ENCODE measurements at places on chromosomes 2 and 18.
A peak's percentile ranks its signal among the peaks of the same experiment; 100 is the strongest.

GRCh38 chr2:239240414-239240881, 160.4 kb downstream of the HDAC4 start:
- no peak for DNase-seq

GRCh38 chr2:120761911-120762310, 26.2 kb downstream of the GLI2 start:
- no peak for DNase-seq

GRCh38 chr2:127259355-127259754, 34.6 kb downstream of the ERCC3 start:
- DNase-seq = no peak

GRCh38 chr2:119414894-119415293, 16.8 kb upstream of the TMEM37 start:
- DNase-seq = no peak

DNA sequence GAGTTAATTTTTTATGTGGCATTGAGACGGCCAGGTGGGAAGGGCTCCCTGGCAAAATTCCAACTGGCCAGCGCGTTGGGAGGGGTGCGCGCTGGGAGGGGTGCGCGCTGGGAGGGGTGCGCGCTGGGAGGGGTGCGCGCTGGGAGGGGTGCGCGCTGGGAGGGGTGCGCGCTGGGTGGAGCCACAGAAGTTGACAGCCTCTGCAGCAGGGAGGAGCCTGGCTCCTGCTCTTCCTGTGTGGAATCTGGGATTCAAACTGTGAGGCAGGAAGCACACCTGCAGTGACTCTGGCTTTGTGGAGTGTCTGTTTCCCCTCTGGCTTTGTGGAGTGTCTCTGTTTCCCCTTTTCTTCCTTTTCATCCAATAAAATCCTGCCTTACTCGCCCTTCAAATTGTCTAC, 147.9 kb upstream of the CBLN2 start:
- no peak for DNase-seq

DNA sequence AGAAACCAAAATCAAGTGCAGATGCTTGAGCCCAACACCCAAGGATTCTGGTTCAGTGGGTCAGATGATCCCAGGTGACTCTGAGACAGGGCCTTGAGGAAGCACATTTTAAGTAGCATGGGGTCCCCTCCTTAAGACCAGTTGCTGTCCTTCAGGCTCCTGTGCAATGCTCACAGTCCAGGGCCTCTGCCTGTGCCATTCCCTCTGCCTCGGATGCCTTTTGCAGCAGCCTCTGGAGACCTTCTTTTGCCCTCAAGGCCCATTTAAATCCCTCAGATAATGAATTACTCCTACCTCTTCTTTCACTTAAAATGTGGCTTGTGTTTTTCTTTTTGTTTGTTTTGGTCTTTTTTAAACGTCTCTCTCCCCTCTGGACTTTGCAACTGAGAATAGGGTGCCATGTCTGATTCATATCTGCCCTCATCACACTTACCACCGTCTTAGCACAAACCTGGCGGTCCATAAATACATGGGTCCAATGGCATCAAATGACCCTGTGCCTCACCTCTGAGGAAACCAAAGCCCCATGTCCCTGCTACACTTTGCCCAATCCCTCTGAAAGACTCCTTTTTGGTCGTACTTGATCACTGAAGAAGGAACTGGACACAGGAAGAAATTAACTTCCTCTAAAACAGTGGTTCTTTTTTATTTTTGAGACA, 14.2 kb downstream of the ACTG2 start:
- DNase-seq = no peak

- no peak for DNase-seq
Observed at GRCh38 chr2:39875182-39875913, 96.3 kb upstream of the THUMPD2 start.

GRCh38 chr2:78202986-78203670, 681.0 kb upstream of the LRRTM4 start:
- peak; percentile 19 for DNase-seq

GRCh38 chr2:241770936-241771285, 5.7 kb upstream of the GAL3ST2 start:
- DNase-seq = no peak

DNA sequence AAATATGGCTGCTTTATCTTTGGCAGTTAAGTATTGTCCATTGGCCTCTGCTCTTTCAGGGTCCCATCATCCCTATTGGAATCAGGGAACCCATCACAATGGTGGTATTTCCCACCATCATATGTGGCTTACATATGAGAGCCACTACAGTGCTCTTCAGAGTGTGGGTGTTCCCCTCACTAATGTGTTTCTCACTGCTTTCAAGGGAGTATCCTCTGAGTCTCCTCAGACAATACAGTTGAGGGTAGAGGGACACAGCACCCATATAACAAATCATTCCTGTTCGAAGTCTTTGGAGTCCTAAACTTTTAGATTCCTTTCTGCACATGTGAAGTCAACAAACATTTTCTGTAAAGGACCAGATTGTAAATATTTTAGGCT, 48.8 kb upstream of the DNAJC10 start:
- no peak for DNase-seq

GRCh38 chr2:45000921-45001868, 8.1 kb downstream of the SIX2 start:
- DNase-seq = no peak

- DNase-seq = no peak
Observed at GRCh38 chr18:57077786-57078552, 68.9 kb upstream of the BOD1L2 start.

GRCh38 chr2:96926791-96927190, 56.9 kb upstream of the SEMA4C start:
- no peak for DNase-seq

DNA sequence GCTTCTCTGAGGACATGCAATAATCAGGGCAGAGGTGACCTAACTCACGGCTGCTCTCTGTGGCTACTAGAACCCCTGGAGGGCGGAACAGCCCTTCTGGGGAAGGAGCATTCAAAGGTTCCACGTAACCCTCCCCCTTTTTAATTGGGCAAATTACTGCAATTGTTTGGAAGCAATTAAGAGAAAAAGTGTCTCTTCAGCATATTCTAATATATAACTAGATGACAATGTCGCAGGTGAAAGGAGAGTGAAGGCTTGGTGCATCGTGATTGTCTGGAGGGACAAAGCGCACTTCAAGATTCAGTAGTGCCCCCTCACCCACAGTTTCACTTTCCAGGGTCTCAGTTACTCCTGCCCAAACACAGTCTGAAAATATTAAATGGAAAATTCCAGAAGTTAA, 720.8 kb downstream of the DCDC2C start:
- no peak for DNase-seq

DNA sequence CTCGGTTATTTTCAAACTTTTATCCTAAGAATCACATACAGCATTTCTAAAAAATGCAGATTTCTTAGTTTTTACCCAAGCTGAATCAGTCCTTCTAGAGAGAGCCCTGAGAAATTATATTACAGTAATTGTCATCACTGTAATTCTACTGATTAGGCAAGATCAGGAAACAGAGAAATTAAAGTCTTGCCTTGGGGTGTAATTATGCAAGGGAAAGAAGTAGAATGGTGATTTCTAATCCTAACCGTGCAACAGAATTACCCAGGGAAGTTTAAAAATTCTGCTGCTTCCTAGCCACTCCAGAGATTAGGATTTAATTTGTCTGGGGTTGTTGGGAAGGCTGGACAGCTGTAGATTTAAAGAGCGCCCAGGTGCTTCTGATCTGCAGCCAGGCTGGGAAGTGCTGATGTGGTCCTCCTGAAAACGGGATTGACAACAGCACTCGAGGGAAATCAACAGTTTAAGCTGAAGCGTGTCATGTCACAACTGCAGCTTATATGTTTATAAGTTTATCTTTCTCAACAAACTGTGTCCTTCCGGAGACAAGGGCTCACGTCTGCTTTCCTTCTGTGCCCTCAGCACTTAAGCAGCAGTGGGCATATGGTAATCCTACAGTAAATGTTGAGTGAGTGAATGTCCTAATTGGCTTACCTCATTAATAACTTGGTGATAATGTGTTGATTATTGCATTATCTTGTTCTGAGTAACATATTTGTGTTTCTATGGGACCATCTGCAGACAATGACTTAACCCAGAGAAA, 671.9 kb upstream of the SOX11 start:
- no peak for DNase-seq

DNA sequence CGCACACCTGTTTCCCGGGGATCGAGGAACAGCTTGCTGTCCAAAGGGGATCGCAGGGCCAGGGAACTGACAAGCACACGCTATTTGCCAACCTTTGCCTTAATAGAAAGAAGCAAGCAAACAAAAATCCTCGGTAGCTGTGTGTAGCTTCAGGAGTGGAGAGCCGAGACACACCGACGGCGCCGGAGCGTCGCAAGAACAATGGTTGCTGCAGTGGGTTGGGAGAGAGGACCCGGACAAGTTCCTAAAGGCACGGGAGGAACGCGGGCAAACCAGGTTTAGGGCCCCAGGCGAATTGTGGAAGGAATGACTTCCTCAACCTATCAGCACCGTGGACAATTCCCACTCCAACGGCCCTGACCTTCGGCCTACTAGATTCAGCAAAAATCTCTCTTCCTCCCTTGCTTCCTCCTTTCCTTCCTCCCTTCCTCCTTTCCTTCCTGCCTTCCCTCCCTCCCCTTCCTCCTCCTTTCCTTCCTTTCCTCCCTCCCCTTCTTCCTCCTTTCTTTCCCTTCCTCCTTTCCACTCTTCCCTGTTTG, 4.9 kb upstream of the NEUROD1 start:
- DNase-seq = peak; percentile 17

- no peak for DNase-seq
Observed at GRCh38 chr2:46980786-46981573, 65.4 kb upstream of the MCFD2 start.

- peak; percentile 58 for DNase-seq
Observed at GRCh38 chr2:27489118-27489497, 435 bp downstream of the IFT172 start.

DNA sequence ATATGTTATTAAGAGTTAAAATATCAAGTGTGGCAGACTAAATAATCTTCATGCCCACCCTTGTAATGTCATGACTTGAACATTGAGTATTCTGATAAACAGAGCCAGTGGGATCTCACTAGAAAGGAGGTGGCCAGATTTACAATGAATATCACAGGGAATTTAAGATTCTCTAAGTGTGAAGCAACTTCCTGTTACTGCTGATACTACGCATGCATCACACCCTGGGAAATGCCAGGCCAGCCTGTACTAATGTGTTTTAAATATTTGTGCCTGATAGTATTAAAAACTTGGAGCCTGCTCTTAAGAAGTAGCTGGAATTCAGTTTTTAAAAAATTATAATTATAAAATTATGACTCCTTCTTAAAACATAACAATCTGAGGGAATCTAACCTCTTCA, 148.3 kb downstream of the LAMA3 start:
- no peak for DNase-seq

- no peak for DNase-seq
Observed at GRCh38 chr2:48845684-48846083, 90.2 kb upstream of the LHCGR start.

DNA sequence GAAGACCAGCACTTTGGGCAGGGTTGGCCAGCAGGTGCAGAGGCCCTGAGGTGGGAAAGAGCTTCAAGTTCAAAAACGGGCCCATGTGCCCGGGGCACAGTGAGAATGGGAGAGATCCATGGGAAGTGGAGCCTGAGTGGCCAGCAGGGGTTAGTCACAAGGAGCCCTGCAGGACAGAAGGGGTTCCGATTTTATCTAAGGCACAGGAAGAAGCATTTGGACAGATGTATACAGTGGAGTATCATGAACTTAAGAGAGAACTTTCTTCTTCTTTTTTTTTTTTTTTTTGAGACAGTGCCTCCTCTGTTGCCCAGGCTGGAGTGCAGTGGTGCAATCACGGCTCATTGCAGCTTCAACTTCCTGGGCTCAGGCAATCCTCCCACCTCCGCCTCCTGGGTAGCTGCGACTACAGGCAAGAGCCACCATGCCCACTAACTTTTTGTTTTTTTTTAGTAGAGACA, 24.0 kb downstream of the WIPF1 start:
- DNase-seq = no peak

- no peak for DNase-seq
Observed at GRCh38 chr18:1361936-1362335, 457.3 kb downstream of the ADCYAP1 start.

- peak; percentile 35 for DNase-seq
Observed at GRCh38 chr18:9103376-9103873, 926 bp downstream of the NDUFV2 start.

DNA sequence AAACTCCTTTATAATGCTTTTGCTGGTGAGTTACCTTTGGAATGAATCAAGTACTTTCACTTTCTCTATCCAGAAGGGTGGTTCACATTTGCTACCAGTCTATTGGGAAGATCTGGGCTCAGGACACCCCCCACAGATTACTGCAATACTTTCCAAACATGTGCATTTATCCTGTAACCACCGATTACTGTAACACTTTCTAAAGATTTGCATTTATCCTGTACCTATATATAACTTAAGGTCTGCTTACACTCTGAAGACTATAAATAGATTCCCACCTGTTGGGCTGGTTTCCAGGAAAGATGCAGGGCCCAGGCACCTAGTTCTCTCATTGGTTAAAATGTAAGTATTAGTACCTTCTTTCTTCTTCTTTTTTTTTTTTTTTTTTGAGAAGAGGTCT, 113.0 kb upstream of the NEDD4L start:
- no peak for DNase-seq

GRCh38 chr2:47217277-47217676, 62.2 kb upstream of the STPG4 start:
- no peak for DNase-seq

DNA sequence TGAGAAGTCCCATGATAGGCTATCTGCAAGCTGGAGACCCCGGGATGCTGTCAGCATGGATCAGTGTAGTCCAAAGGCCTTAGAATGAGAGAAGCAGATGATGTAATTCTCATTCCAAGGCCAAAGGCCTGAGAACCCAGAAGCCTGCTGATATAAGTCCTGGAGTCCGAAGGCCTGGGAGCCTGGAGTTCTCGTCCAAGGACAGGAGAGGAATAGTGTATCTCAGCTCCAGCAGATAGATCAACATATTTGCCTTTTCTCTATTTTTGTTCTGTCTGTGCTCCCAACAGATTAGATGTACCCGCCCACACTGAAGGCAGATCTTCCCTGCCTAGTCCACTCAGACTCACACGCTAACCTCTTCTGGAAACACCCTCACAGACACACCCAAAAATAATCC, 454.9 kb upstream of the CHAC2 start:
- no peak for DNase-seq

DNA sequence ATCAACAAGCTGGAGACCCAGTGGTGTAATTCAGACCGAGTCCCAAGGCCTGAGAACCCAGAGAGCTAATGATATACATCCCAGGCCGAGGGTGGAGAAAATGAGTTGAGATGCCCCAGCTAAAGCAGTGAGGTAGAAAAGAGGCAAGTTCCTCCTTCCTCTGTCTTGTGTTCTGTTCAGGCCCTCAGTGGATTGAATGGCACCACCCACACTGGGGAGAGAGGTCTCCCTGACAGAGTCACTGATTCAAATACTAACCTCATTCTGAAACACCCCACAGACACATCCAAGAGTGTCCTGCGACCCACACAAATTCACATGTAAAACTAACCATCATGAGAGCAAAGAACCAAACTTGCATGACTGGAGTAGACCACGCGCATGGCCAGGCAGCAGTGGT, 215.3 kb downstream of the ANAPC1 start:
- DNase-seq = no peak

- DNase-seq = no peak
Observed at GRCh38 chr2:85865539-85866164, 23.1 kb downstream of the ST3GAL5 start.

Measured in ACHN (cell line).